ENCODE measurements at places on chromosomes 7 and 10.

DNA sequence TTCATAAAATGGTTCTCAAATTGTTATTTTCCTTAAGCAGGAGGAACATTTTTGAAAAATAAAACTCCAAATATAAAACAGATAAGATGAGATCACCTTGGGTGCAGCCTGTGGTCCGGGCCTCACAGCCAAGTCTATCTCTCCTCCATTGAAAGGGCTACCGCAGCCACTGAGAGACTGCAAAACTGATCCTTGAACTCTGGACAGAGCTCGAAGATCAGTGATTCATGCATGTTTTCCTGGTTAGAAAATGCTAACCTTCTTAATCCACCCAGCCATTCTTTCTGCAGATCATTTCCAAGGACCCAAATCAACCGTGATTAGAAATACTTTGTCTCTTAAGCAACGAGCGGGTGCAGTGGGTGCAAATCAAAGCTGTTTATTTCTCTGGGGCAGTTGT, 378.8 kb downstream of the PLXDC2 start:
- DNase-seq, result no peak

DNA sequence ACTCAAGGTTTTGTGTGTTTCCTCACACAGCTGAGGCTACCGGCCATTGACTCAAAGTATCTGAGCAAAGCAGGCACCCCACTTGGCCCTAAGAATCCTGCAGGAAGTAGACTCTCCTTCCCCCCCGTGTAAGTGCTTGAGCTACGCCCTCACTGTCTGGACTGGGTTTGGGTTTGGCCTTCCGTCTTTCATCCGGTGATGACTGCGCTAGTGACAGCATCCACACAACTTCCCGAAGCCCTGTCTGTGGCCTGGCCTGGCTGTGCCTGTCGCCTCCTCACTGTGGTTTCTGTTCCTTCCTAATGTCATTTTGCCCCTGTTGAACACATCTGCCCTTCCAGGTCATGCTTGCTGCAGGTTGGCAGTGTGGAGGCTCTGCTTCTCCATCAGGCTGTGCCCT, 14.5 kb downstream of the C7orf57 start:
- DNase-seq, result no peak

DNA sequence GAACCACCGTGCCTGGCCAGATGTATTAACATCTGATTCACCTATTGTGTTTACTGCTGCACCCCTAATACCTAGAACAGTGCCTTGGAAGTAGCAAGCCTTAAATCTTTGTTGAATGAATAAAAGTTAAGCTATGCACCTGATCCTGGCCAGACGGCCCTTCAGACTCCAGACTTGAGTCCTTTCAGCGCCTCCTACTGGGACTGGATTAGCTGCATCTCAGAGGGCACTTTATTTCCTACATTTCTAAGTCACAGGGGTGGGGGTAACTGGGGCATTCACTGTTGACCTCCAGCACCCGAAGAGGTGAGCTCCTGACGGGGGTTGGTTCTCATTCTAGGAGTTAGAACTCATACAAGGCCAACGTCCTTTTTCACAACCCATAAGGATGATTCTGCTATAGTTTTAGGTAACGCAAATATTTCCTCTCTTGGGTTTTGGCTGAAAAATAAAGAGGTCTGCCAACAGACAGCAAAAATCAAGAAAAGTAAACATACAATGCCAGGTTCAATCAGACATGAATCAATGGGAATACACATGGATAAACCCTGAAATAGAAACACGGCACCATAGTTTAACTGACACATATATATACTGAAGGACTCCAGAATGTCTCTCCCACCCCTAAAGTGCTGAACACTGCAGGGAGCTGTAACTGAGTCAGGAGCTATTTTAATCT, 48.0 kb upstream of the DLG5 start:
- DNase-seq, result no peak

GRCh38 chr10:30534465-30535144, 94.9 kb downstream of the LYZL2 start:
- DNase-seq, result peak; percentile 78
